Jurkat, Clone E6-1 (cell line): ENCODE measurements at places on chromosomes 11 and 22.
A peak's percentile ranks its signal among the peaks of the same experiment; 100 is the strongest.

GRCh38 chr11:115715251-115715770, 211.1 kb upstream of the CADM1 start:
- DNase-seq, result no peak

DNA sequence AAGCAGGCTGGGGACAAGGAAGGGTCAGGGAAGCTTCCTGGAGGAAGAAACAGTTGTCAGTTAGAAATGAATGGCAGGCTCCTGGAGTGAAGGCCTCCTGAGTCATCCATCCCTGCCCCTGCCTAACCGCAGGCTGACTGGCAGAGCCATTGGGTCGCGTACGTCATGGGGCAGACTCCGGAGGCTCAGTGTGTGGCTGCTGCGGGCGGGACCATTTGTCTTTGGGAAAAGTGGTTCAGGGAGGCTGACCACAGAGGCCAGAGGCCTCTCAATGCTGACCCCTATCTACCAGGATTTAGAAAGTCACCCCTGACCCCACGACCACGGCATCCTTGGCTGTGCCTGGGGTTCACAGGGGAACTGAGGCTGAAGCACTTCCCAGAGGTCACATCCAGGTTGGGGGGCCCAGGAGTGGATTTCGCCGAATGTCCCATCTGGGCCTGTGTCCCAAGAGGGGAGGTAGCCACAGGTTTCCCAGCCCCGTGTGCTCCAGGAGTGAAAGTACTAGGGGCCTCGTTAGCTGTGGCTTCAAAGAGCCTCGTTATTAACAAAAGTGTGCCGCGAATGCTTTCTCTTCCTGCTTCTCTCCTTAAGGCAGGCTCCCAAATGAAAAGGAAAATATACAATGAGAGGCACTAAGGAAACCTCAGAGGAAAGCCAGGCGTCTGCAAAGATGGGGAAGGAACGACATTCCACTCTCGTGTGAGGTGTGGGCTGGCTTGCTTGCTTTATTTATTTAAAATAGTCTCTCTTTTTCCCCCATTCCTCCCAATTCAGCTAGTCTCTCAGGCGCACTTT, 58.9 kb downstream of the FLRT1 start:
- DNase-seq, result no peak

GRCh38 chr11:65541093-65541982, 16.5 kb downstream of the SCYL1 start:
- no peak for DNase-seq

GRCh38 chr11:122305426-122306320, 189.7 kb upstream of the BLID start:
- DNase-seq, result no peak

DNA sequence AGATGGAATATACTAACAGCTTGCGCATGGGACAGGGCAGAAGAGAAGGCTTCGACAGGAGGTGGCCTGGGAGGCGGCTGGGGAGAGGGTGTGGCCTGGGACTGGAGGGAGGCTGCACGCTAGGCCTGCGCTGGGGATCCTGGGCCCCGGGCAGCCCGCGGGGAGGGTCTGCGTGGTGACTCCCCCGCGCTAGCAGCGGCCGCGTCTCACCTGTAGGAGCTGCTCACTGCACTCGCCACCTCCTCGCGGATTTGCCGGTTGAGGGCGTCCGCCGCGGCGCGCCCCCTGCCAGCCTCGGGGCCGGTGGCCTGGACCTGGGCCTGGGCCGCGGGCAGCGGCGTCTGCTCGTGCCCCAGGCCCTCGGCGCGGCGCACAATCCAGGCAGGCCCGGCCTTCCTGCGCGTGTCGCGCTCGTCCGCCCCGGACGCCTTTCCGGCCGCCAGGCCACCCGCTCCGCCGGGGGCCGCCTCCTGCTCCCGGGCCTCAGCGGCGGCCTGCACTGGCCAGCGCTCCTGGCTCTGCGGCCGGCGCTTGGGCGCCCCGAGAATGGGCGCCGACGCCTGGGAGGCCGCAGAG, 1.5 kb downstream of the MAP6 start:
- DNase-seq, result no peak

DNA sequence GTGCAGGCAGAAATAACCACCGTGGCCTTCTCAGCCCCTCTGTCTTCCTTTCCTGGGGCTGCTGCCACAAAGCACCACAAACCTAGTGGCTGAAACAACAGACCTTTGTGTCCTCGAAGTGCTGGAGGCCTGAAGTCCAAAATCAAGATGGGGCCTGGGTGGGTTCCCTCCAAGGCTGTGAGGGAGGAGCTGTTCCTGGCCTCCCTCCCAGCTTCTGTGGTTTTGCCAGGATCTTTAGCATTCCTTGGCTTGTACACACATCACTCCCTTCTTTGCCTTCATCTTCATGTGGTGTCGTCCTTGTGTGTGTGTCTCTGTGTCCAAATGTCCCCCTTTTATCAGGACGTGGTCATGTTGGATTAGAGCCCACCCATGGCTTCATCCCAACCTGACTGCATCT, 29.0 kb upstream of the PARVG start:
- no peak for DNase-seq

DNA sequence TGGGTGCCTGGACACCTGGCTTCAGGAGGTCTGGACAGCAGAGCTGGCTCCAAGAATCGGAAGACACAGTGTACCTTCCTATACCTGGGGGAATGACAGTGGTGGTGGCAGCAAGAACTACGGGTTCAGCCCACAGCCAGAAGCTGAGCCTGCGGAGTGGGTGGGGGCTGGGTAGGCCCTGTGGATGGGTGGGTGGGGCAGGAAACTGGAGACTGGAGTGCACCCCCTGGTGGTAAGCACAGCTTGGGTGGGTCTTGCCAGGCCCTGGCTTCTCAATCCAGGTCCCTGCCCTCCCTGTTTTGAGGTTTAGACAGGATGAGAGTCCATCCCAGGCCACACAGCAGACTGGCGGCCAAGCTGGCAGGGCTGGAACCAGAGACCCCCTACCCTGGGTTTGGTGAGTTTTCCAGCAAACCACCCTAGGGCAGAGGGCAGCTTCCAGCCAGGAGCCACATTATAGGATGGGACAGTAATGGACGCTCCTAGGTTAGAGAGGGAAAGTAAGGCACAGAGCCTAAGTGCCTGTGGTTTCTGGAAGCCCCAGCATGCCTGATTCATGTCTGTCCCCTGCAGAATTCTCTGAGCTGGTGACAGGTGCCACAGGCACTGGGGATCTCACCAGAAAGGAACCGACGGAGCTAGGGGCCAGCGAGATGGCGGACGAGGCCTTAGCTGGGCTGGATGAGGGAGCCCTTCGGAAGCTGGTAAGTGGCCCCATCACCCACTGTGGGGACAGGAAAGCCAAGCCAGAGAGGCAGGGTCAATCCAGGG, 1.7 kb downstream of the SMTN start:
- peak; percentile 76 for DNase-seq

DNA sequence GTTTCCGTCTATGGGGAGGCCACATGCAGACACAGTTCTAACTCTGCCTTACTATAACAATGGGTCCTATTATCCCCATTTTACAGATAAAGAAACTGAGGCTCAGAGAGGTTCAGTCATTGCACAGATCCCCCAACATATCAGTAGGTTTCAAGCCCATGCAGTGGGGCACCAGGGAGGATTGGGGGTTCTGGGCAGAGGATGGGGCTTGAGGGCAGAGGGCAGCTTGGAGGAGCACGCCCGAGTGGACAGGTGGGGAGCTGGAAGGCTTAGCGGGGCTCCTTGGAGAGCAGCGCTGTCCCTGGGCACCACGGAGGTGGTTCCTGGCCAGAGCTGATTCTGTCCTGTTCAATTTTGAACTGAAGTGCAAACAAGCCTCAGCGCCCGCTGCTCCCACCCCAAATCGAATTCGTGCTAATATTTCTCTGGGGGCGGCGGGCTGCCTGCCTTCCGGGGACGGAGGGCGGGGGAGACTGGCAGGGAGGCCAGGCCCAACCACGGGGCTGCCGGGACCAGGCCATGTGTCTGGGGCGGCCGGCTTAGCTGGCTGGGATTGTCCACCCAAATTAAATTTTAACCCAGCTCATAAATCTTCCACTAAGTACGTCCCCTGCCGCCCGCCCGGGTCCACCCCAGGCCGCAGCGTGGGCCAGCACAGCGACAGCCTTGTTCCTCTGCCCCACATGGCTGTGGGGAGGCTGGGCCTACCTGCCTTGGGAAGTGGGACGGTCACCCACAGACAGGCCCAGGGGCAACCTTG, 49.4 kb downstream of the FLRT1 start:
- no peak for DNase-seq

- no peak for DNase-seq
These were observed 6.5 kb upstream of the CYB5R3 start for GRCh38 chr22:42655693-42656092.

DNA sequence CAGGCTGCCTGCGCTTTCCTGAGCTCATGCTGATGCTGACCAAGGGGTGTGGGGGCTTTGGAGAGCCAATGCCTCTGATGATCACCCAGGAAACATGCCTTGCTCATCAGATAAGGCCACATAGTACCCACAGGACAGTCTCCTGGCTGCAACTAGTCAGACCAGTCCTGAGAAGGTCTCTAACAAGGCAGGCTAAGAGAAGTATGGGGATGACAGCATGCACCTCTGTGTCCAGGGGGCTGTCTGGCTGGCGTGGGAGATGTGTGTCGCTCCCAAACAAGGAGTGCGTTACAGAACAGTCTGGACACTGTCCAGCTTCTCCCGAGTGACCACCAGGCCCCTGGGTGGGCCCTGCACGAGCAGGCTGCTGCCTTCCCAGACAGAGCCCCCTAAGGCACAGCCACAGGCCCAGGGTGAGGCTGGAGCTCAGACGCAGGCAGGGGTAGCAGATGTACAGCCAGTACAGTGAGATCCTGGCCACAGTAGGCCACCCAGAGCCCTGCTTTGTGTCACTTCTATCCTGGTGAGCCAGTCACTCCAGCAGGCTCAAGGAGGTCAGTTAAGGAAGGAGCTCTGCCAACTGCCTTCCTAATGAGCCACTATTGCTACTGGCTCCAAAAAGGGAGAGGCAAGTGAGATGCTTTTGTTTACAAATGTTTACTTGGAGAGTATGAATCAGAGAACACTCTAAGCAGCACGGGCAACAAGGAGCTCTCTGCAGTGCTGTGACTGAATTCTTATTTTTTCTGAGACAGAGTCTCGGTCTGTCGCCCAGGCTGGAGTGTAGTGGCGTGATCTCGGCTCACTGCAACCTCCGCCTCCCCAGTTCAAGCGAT, 66.0 kb upstream of the CLTCL1 start:
- no peak for DNase-seq

GRCh38 chr11:27871056-27871455, 170.8 kb upstream of the BDNF start:
- DNase-seq, result no peak

DNA sequence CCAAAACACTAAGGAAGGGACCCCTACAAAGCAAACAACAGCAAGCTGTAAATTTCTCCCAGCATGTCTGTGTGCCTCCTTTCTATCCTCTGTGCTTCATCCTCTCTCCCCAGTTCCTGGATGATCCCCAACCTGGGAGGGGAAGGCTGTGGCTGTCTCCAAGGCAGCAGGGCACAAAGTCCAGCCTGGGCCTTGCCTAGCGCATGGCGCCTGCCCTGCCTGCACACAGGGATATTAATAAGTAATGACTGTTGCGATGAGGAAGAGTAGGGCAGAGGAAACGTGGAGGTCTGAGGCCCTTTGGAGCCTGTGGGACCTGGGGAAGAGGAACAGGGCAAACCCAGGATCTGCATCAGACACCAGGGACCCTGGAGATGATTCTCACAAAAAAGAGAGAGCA, 2.0 kb downstream of the USH1C start:
- DNase-seq, result no peak

GRCh38 chr11:111694851-111695250, 71.3 kb downstream of the PPP2R1B start:
- no peak for DNase-seq

GRCh38 chr22:46612904-46613605, 7.1 kb upstream of the GRAMD4 start:
- DNase-seq, result peak; percentile 81

DNA sequence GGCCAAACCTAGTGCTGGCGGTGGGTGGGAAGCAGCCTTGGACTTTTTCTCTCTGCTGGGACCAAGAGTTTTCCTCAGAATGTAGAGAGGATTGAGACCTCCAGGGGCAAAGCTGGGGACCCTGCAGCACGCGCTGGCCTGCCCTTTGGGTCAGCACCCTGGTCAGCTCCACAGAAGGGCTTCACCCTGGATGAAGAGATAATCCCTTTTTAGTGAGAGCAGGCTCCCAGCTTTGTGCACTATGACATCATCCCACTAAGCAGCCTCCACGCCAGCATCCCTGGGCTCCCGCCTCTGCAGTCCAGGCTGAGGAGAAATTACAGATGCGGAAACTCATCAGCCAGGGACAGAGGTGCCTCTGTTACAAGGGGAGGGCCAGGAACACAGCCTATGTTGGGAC, 23.5 kb downstream of the DRICH1 start:
- DNase-seq, result no peak

- no peak for DNase-seq
These were observed 27.3 kb upstream of the CREB3L1 start for GRCh38 chr11:46249938-46250744.

DNA sequence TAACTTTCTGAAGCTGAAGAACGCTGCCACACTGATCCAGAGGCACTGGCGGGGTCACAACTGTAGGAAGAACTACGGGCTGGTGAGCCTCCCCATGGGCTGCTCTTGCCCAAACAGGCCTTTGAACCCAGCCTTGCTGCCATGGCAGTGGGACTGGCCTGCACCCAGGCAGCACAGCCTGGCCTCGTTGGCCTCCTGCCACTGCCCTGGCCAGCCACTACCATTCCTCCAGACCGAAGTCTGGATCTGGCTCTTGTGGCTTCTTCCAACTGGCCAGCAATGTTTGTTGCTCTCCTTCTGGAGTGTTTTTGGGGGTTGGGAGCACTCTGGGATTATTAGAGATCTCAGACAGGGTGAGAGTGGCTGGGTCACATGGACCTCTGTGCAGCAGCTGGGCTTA, 51.0 kb downstream of the MYO7A start:
- no peak for DNase-seq

DNA sequence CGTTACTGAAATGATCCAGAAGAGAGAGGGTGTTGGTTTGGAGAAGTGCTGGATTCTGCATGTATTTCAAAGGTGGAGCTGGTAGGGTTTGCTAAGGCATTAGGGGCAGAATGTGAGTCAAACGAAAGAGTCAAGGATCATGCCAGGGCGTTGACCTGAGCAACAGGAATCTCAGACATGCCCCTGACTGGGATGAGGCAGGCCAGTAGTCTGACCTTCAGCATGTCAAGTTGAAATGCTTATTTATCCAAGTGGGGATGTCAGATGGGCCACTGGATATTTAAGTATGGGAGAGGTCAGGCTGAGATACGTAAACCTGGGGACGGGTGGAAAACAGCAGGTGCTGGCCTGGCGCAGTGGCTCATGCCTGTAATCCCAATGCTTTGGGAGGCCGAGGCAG, 2.7 kb upstream of the TSGA10IP start:
- DNase-seq, result no peak
